CD4-positive, alpha-beta memory T cell (primary cell): ENCODE measurements at places on chromosomes 7 and 10. TPM values are rescaled to one million over a fixed set of nuclear protein-coding genes. Genes with fewer than 3 reads are reported as not detected.

SHH gene
- not detected for total RNA-seq

DNA sequence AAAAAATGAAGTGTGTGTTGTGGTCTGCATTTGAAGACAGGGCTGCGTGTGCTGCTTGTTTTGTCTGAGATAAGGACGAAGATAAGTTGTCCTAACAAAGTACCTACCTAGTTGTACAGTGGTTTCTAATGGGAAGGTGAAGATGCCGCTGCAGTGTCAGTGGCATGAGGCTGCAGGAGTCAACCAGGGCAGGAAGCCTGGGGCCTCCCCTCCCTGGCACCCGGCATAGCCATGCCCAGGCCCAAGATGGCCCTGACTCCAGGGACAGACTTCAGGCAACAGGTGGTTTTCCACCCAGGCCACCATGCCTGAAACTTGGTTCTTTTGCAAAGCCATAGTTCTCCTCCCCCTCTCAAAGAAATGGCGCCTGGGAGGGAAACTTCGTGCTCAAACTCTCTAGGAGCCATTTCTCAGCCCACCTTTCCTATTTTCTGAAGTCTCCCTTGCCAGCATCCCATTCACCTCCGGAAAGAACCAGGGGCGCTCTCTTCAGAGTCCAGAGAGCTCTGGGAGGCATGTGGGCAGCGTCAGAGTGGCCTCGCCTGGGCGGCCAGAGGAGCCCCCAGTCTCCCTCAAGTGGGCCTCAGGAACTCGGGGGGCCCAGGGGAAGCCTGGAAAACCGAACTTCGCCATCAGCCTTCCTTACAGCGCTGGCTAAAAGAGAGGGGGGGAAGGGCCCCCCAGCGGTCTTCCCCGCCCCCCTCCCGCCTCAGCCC, 2.1 kb upstream of the KAT6B start:
- DNase-seq = peak; percentile 39

GRCh38 chr10:11425296-11425610, 186.2 kb downstream of the USP6NL start:
- no peak for DNase-seq

GRCh38 chr10:66604195-66604594, 321.6 kb upstream of the LRRTM3 start:
- DNase-seq = no peak

TMEM225B gene
- total RNA-seq = 1.0 TPM

DNA sequence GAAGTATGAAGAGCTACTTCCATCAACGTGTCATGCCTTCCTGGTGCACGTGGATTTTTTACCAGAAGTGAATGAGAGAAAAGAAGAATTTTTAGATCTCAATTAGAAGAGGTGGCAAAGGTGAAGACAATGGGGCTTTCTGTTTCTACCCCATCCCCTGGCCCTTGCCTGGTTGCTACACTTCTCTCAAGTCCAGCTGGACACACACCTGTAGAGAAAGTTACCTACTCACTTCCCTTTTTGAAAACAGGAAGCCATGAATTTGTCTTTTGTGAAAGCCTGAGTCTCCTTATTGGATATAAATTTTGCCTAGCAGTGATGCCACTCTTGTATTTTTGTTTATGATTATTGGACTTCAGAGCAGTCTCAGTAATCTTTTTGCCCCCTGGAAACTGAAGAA, 142.9 kb upstream of the AKR1E2 start:
- DNase-seq = no peak

AGAP9 gene
- 11.3 TPM for total RNA-seq

C7orf33 gene
- not detected for total RNA-seq

DNA sequence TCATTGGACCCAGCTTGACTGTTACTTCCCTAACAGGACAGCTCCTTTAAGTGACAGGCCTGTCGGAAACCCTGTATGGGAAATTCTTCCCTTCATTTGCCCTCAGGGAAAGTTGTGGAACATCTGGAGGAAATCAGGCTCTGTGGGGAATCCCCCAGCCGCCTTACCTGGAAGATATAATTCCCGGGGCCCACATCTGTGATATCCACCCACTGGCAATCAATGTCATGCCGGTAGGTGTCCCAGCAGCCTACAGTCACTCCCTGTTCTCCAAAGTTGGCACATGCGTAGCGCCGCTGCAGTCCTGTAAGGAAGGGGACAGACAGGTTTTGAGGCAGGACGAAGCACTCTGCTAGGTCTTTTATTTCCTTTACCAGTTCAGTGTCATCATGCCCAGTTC, 16.6 kb downstream of the LOXL4 start:
- DNase-seq = no peak

- DNase-seq = no peak
Measured at GRCh38 chr7:81506609-81507008, 263.2 kb downstream of the HGF start.

- no peak for DNase-seq
Measured at GRCh38 chr7:31776616-31777015, 89.6 kb downstream of the PPP1R17 start.

DNA sequence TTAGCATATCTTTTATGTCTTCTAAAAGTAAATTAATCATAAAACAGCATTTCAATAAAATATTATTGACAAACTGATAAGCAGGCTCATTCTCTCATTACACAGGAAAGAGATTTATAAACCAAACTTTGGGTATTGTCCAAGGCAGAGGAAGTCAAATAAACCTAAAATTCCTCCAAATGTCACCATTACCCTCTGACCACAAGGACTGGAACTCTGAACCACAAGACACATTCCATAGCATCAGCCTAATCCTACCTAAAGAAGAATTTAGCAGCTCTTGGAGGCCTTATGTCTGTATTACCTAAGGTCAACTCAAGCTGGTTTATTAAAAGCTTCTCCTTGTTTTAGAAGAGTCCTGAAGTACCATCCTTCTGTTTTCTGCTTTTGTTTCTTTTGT, 82.4 kb upstream of the SLC13A1 start:
- DNase-seq = no peak

GRCh38 chr7:11557627-11558026, 274.4 kb downstream of the THSD7A start:
- no peak for DNase-seq

GRCh38 chr7:44698046-44698580, 50.5 kb upstream of the ZMIZ2 start:
- DNase-seq = no peak

DNA sequence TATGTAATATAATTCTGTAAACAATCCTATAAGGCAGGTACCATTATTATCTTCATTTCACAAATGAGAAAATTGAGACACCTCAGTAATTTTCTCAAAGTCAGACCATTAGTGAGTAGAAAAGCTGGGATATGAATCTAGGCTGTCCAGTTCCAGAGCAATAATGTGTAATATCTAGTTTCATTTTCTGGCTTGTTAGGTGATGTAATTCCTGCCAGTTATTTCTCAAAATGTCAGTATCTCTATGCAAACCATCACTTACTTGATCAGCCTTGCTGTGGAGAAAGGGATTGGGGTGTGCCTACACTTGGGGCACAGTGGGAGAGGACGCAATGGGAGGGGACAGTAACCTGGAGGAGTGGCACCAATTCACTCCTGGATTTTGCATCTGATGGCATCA, 157.5 kb downstream of the LYZL1 start:
- no peak for DNase-seq

PCBD1 gene
- 12.4 TPM for total RNA-seq

EEPD1 gene
- total RNA-seq = 8.0 TPM

CNNM1 gene
- total RNA-seq = 0.47 TPM

SORBS1 gene
- 0.67 TPM for total RNA-seq

- DNase-seq = peak; percentile 28
Measured at GRCh38 chr7:73718438-73718881, 1.0 kb downstream of the STX1A start.

TMEM236 gene
- 0.17 TPM for total RNA-seq

GRCh38 chr7:102189756-102190155, 96.9 kb upstream of the SH2B2 start:
- DNase-seq = no peak

ARHGEF35 gene
- 5.2 TPM for total RNA-seq

CD36 gene
- 3.6 TPM for total RNA-seq

DNA sequence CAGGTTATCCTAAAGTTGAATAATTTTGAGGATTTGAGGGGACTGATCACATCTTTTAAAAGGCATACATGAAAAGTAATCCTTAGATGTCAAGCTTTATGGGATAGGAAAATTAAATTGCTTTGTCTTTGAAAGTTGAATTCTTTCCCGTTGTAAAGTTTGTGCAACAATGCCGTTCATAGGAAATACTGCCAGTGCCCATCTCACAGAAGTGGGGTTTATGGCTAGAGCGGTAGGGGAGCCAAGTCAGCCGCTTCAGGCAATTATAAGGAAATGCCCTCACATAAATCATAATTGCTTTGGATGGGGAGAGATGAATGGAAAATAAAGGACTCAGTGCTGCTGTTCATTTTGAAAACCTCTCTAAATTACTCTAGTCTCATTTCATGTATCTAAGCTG, 18.1 kb downstream of the CDC123 start:
- no peak for DNase-seq

HOXA1 gene
- 0.73 TPM for total RNA-seq

DNA sequence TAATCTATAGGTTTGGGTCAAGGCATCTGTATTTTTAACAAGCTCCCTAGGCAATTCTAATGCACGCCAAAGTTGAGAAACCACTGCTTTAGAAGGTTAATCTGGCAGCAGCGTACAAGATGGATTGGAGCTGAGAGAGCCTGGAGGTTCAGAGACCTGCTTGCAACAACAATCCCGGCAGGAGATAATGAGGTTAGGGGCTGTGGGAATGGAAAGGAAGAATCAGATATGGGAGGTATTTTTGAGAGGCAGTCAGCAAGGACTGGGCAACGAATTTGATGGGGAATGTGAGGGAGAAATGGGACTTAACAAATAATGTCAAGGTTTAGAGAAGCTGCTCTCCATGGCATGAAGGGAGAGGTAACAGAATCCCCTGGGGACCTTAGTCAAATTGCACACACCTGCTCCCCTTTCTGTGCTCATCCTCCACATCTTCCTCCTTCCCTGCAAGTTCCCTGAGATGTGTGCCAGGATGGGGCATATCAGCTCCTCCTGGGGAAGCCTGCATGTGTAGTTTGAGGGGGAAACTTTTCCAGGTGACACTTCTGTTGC, 731.0 kb upstream of the GALNT17 start:
- DNase-seq = no peak

GRCh38 chr7:158371856-158372255, 215.8 kb downstream of the PTPRN2 start:
- no peak for DNase-seq

GRCh38 chr10:8365935-8366911, 311.7 kb downstream of the GATA3 start:
- peak; percentile 71 for DNase-seq

- DNase-seq = no peak
Measured at GRCh38 chr10:103653581-103654037, 160.1 kb downstream of the NEURL1 start.

DNA sequence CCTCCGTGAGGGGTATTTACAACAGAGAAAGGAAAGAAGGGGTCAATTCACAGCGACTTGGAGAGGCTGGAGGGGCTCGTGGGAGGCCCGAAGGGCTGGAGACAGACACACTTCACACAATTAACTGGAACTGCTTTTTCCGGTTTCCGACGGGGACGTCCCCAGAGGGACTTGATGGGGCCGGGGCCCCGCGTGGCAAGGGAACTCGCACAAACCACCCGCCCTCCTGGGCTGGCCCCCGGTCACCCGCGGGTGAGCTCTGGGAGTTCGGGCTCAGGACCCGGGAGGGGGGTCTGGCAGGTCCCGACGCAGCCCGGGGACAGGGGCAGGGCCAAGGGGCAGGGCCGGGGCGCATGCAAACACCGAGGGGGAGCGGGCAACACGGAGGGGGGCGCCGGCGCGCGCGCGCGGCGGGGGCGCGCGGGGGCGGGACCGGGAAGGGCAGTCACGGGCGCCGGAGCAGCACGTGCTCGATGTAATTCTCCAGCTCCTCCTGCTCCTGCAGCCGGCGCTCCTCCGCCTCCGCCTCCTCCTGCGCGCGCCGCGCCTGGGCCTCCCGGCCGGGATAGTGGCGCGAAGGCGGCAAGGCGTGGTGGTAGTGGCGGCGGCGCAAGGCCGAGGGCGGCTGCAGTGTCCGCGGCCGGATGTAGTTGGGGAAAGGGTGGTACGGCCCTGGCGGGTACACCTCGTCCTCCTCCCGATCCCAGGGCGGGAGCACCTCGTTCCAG, 2.7 kb downstream of the VGF start:
- DNase-seq = no peak

ANXA7 gene
- 103 TPM for total RNA-seq

- DNase-seq = no peak
Measured at GRCh38 chr7:101911800-101912715, 94.6 kb downstream of the CUX1 start.

GRCh38 chr7:68038621-68039314, 1042.1 kb downstream of the TYW1 start:
- no peak for DNase-seq

- DNase-seq = no peak
Measured at GRCh38 chr7:15446722-15447121, 115.1 kb downstream of the AGMO start.

- DNase-seq = no peak
Measured at GRCh38 chr7:81284576-81284975, 365.7 kb upstream of the SEMA3C start.

GRCh38 chr7:133528796-133529195, 275.9 kb downstream of the EXOC4 start:
- DNase-seq = no peak

TRPV5 gene
- not detected for total RNA-seq

RNF133 gene
- total RNA-seq = not detected

DNA sequence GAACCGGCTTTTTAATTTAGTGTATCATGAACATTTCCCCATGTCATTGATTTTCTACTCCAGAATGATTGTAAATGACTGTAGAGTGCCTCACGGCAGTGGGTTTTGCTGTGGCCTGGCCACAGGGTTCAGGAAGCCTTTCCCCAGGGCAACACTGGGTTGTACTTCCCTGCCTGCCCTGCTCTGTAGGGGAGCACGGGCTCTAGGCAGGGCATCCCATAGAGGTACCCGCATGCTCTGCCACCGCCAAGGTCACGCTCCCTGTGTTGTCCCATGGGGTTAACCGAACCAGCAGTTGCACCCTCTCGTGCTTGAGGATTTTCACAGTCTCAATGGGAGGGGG, 63.8 kb downstream of the BPGM start:
- DNase-seq = no peak

RBM20 gene
- not detected for total RNA-seq

DNA sequence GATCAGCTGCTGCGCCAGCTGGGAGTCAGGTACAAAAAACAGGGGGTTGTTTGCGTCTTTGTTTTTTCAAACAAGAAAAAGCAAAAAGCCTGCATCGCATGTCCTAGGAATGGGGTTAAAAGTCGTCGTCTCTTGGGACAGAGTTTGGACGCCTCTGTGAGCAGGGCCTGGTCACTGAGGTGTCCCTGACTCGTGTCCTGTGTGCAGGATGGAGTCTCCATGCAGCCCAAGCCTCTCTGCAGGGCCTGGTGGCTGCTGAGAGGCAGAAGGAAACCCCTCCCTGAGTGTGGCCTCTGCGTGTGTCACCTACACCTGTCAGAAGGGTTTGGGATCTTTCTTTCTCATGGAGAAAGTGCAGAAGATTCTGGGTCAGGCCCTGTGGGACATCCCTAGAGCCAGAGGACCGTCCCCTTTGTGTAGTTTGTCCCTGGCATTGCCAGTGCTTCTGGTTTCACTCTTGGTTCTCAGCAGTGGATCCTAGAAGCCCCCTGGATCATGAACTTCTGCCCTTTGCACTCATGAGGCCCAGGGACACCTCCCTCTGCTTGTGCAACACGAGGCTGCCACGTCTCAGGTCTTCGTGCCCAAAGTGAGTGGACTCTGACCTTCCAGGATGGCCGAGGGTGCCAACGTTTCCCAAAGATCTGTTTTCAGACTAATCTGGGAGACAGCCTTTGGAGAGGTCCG, 75.0 kb downstream of the PRKAG2 start:
- no peak for DNase-seq
